DMS 273 treated with DMSO at 0.1 percent for 48 hours (cell line): ENCODE measurements at places on chromosomes 2 and 18.

DNA sequence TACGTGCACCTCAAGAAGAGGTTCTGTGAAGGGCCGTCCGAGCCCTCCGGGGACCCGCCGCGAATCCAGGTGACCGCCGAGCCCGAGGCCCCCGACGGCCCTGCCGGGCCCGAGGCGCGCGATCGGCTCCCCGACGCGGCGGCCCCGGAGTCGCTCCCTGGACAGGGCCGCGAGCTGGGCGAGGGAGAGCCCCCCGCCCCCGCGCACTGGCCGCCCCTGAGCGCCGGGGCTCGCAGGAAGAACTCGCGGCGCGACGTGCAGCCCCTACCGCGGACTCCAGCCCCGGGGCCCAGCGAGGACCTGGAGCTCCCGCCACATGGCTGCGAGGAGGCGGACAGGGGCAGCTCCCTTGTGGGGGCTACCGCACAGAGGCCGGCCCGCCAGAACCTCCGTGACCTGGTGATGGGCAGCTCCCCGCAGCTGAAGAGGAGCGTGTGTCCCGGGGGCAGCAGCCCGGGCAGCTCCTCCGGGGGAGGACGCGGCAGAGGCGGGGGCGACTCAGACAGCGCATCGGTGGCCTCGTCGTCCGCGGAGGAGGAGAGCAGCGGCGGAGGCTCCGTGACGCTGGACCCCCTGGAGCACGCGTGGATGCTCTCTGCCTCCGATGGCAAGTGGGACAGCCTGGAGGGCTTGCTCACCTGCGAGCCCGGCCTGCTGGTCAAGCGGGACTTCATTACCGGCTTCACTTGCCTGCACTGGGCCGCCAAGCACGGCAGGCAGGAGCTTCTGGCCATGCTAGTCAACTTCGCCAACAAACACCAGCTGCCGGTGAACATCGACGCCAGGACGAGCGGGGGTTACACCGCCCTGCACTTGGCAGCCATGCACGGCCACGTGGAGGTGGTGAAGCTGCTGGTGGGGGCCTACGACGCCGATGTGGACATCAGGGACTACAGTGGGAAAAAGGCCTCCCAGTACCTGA, 812 bp downstream of the SOWAHC start:
- no peak for DNase-seq

GRCh38 chr2:210862283-210863065, 306.1 kb downstream of the CPS1 start:
- DNase-seq, result no peak

- peak; percentile 12 for DNase-seq
These were observed 20.5 kb downstream of the APLF start for GRCh38 chr2:68487773-68488355.

DNA sequence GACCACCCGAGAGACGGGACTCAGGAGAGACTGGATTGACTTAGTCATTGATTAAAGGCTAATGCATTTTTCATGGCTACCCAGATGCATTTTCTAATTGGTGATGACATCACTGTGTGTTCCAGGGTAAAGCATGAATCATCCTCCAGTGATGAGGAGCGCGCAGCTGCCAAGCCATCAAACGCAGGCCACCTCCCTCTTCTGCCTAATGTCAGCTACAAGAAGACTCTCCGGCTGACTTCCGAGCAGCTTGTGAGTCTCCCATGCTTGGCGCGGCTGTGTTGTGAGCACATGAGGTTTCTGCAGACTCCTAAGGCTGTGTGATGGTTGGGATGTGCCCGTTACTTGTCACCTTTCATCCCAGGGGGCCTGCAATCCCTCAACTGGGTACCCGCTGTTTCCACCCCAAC, 56.4 kb downstream of the LPIN1 start:
- no peak for DNase-seq

- DNase-seq, result no peak
These were observed 129.8 kb upstream of the TANK start for GRCh38 chr2:161030260-161031063.

- DNase-seq, result no peak
These were observed 106.1 kb downstream of the ETAA1 start for GRCh38 chr2:67503066-67503795.

- DNase-seq, result no peak
These were observed 71.7 kb downstream of the GALNT14 start for GRCh38 chr2:31066551-31066950.
